Fibroblast of skin of right quadriceps (primary cell): ENCODE measurements at places on chromosomes 7 and 10.

- peak; percentile 40 for DNase-seq
Measured at GRCh38 chr7:41010967-41011366, 691.9 kb downstream of the INHBA start.

DNA sequence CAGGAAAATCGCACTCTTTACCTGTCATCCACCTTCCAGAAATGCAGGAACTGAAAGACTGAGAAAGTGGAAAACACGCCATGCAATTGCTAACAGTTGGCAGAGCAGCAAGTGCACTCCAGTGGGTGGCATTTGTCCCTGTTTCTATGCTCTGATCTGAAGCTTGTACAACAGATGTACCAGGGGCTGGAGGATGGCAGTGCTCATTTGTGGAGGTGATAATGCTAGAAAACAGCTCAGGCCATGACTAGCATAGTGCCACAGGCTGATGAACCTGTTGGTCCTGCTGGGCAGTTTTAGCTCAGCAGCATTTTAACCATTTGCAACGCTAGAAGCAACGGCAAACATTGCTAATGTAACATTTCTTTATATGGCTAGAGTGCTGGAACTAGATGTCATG, 199.9 kb upstream of the NRP1 start:
- no peak for DNase-seq

DNA sequence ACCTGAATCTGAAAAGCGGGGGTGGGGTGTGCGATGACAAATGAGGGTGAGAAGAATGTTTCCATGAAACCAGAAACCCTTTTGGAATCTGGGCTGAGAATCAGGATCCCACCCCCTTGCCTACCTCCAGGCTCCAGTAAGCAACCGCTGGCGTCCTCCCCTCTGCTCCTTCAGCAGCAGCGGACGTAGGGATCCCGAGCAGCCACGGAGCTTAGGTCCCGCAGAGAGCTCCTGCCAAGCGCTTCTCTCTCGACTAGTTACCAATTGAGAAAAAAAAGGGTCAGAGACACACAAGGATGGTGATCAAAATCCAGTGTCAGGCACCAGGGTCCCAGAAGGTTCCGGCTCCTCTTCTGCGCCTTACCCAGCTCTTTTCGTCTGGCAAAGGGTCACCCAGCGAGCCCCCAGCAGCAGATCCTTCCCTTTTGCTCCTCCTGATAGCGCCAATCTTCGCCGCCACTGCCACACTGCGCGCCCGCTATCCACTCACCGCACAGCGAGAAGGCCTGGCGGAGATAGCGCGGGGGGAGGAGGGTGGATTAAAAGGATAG, 733.5 kb downstream of the ZWINT start:
- DNase-seq = no peak

DNA sequence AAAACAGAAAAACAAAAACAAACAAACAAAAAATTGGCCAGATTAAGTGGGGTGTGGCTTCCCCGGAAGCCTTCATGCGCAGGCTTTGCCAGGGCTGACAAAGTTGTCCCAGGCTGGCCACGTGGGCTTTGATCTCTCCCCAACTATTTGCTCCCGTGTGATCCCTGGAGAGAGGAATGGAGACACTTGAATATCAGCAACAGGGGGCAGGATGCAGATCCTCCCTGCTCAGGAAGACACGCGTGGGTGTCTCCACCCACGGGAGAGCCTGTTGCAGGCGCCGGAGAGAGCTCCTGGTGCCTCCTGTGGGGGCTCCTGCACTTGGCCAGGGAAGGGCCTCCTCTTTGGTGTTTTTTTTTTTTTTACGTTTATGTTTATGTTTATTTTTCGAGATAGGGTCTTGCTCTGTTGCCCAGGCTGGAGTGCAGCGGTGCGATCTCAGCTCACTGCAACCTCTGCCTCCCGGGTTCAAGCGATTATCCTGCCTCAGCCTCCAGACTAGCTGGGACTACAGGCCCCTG, 19.0 kb downstream of the TRIM56 start:
- DNase-seq = no peak

DNA sequence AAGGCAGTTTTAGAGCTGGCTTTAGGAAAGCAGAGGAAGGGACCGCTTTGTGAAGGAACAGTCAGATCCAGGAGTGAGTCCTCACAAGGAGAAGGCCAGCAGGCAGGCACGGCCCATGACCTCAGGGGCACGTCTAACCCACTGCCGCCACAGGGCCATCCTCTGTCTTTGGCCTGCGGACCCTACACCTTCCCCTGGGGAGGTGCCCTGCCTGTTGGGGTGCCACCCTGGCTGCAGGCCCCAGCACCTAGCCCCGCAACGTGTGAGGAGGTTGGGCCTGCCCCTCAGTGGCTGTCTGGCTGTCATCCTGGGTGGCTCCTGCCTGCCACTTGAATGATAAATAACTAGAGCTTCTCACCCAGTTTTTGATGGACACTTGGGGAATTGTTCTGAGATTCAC, 31.0 kb upstream of the TRIM8 start:
- DNase-seq = no peak

DNA sequence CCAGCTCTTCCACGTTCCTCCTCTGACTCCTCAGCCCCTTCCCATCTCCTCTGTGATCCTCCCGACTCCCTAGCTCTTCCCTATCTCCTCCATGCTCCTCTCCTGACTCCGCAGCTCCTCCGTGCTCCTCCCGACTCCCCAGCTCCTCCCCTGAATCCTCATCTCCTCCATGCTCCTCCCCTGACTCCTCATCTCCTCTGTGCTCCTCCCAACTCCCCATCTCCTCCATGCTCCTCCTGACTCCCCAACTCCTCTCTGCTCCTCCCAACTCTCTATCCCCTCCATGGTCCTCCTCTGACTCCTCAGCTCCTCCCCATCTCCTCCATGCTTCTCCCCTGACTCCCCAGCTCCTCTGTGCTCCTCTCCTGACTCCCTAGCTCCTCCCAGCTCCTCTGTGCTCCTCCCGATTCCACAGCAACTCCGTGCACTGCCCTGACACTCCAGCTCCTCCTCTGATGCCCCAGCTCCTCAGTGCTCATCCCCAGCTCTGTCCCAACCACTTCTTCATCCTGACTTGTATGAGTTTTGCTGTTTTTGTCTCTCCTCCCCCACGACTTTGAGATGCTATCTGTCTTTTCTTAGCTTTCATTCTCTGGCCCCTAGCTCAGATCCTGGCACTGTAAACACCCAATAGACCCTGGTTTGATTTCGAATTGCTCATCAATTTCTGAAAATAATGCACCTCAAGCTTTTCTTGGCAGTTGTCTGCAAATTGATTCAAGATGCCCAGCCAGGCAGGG, 38.3 kb downstream of the OAT start:
- no peak for DNase-seq

DNA sequence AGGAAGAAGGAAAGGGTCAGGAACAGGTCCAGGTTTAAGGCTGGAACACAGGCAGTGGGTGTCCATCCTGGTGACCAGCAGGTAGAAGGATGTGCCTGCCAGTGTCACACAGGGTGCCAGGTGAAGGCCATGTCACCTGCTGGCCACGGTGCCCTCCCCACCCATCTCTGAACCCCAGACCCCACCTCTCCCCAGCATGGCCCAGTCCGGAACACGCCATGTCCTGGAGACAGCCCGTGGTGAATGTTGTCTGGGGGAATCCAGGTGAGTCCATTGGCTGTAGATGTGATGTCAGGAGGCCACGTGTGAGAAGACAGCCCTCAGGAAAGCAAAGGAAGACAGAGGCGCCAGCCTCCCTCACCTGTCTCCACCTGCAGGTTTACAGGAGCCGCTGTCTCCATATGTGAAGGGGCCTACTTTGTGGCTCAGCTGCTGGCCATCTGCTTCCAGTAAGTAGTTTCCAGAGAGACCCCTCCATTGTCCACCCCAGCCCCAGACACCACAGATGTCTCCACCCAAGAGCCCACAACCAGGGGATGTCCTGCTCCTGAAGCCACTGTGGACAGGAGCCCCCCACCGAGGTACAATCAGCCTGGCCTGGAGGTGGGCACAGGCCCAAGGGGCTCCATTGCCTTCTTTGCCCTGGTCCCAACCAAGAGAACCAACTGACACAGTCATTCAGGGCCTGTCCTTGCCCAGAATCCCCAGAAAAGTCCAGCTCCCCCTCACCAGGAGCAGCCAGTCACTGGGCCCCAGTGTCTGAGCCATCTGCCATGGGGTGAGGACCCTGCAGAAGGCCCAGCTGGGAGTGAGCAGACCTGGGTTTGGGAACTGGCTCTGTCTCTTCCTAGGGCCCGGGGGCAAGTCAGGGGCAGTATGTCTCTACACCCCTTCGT, 20.7 kb downstream of the TMEM72 start:
- no peak for DNase-seq

- DNase-seq = no peak
Measured at GRCh38 chr7:76231071-76231470, 29.4 kb downstream of the SRRM3 start.

DNA sequence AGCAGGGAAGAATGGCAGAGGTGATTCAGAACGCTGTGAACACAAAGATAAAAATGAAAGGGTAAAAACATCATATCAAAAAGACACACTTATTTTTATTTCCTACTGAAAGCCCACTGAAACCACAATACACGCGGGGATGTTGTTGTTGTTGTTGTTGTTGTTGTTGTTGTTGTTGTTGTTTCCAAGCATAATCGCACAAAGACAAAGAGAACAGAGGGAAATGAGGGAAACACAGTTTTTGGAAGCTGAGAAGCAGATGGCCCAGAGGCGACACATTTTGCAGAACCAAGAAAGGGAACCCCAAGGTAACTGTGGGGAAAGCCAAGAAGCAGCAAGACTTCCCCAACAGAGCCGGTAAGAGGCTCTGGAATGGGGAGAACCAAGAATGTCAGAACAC, 113.9 kb downstream of the PARD3 start:
- DNase-seq = no peak

- DNase-seq = no peak
Measured at GRCh38 chr7:28239823-28240204, 59.2 kb upstream of the JAZF1 start.

DNA sequence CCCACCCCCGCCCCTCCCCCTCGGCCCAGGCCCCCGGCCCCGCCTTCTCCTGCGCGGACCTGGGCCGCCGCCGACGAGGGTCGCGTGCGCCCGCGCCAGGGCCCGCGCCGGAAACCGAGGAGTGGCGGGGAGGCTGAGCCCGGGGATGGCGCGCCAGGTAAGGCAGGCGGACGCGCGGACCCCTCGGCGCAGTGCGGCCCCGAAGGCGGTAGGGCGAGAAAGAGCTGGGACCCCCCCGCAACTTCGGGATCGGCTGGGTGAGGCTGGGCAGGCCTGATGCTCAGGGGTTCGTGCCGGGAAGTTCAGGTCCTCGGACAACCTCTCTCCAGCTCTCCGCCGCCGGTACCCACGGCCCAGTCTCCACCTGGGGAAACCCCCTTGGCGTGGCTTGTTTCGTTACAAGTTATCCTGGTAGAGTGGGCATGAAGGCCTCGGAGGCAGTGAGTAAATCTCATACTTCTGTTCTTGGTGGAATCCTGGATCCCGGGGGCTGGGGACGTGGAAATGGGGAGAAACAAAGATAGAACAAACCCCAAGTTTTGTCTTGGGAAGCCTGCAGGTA, 58.4 kb downstream of the ZNF467 start:
- no peak for DNase-seq

DNA sequence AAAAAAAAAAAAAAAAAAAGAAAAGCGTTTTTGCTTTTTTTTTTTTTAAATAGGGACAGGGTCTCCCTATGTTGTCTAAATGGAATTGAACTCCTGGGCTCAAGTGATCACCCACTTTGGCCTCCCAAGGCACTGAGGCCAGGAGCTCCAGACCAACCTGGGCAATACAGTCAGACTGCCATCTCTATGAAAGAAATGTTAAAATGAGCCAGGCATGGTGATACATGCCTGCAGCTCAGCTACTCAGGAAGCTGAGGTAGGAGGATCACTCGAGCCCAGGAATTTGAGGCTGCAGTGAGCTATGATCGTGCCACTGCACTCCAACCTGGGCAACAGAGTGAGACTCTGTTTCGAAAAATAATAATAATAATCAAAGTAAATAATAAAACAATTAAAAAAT, 16.5 kb upstream of the LMTK2 start:
- DNase-seq = no peak

- no peak for DNase-seq
Measured at GRCh38 chr10:10545771-10546170, 471.9 kb upstream of the CELF2 start.

DNA sequence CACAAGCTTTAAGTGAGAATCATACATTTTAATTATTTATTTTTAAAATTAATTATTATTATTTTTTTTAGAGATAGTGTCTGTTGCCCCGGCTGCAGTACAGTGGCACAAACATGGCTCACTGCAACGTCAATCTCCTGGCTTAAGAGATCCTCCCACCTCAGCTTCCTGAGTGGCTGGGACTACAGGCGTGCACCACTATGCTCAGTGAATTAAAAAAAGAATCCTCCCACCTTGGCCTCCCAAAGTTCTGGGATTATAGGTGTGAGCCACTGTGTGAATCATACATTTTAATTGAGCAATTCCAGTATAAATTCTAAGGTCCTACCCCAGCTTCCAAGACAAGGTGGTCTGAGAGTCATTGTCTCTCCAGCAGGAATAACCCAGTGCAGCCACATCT, 172.4 kb downstream of the JAZF1 start:
- no peak for DNase-seq

DNA sequence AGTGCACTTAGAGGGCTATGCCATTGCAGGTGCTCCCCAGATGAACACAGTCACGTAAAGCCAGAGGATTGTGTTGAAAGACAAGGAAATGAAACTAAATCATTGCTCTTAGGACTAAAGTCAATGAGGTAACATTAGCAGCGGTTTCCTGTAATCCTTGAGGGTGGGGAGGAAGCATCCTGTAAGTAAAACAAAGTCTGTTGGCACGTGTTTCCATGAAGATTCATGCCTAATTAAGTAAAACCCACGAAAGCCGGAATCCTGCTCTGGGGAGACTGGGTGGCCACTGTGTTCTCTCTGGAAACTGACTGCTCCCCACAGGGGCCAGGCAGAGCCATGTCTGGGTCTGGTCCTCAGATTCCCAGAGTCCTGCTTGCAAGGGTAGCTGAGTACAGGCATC, 18.3 kb downstream of the STEAP1B start:
- peak; percentile 49 for DNase-seq

GRCh38 chr7:46143949-46144917, 223.2 kb upstream of the IGFBP3 start:
- DNase-seq = no peak

- no peak for DNase-seq
Measured at GRCh38 chr10:79089632-79090031, 20.9 kb downstream of the ZMIZ1 start.

GRCh38 chr7:598899-599298, 79.3 kb upstream of the PDGFA start:
- DNase-seq = no peak

DNA sequence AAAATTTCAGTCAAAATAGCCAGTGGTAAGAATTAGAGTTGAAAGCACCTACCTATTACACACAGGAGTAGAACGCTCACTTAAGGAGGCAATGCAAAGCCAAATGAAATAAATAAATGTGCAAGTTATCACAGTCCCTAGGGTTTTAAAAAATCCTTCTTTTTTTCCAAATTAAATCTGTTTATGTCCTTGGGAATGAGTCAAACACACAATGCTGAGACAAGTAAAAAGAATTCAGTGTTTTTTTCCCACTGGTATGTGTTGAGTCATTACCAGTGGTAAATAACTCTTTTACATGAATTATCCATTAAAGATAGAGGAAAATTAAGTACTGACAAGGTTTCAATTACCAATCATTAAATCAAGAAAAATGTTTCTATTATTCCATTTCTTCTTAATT, 438.6 kb downstream of the TNS3 start:
- peak; percentile 93 for DNase-seq
